ENCODE measurements at places on chromosomes 5 and 9.

GRCh38 chr9:76585487-76586389, 126.8 kb downstream of the GCNT1 start:
- no peak for DNase-seq

DNA sequence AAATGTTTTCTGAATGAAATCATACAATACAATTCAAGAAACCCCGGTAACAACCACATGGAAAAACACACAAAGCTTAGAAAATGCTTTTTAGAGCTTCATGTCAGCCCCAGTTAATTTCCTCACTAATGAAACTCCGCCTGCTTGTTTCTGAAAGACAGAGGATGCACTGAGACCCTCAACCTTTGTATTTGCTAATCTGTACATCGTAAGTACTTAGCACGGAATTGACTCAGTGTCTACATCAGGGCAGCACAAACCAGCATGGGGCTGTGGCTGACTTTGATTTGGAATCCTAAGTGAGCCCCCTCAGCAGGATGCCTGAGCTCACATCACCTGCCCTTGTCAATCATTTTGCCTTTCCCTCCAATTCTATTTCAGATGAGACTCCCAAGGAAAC, 499.1 kb upstream of the MPDZ start:
- no peak for DNase-seq

DNA sequence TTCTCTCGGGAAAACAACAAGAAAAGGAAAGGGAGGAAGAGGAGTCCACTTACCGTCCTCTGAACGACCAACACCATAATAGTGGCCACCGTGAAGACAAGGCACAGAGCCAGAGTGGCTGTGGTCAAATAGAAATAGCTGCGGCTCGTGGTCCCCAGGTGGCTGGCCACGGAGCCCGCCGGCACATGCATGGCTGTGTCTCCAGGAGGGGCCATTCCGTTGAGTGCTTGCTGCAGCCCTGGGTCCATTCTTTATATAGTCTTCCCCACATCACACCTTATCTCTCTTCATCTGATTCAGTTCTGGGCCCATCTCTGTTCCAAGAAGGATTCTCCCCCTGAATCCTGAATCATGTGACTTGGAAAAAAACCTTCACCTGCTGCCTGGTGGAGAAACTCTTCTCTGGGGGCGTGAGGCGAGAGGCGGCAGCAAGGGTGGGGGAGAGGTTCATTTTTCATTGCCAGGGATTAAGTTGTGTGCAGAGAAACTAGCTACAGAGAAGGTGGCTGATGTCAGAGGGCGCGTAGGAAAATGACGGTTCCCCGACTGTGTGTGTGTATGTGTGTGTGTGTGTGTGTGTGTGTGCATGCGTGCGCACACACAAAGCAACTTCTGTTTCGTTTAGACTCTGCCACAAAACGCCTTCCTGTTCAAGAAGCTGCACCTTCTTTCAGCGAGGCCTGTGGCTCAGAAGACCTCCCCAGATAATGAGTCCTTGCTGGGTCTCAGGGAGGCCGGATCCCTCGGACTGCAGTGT, at the start of gene TNFSF8:
TNFSF8 (minus strand) TSS at position 536 of the 757 bp plus-strand sequence; CDS start at position 248, 288 bp downstream.
- peak; percentile 60 for DNase-seq

DNA sequence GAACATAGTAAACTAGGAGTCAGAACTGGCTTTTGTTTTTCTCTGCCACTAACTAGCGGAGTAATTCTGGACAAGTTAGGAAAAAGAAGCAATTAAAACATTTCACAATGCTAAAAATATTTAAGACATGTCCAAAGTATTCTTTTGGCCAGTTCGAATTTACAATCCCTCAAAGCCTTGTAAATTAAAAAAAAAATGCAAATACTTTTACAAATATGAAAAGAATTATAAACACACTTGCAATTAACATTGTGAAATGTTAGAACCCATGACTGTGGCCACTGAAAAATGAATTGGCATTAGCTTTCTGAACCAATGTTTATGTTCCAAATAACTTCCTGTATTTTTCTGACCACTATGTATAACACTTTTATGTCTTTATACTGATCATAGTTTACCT, 2.2 kb downstream of the RAD1 start:
- no peak for DNase-seq

GRCh38 chr9:7975336-7975735, 175.8 kb upstream of the DMAC1 start:
- no peak for DNase-seq

DNA sequence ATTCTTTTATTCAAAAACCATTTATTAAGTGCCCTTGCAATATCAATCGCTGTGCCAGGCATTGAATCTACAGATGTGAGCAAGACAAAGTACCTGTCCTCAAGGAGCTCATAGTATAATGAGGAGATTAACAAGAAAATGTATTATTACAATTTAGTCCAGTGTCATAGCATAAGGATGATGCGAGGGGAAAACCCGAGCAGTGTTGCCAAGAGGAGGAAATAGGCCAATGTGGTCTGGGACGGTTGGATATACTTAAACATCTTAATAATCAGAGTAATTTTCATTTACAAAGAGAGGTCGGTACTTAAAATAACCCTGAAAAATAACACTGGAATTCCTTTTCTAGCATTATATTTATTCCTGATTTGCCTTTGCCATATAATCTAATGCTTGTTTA, 18.5 kb downstream of the CD274 start:
- DNase-seq = no peak

Measured in T-helper 2 cell (primary cell).